T-helper 22 cell (primary cell): ENCODE measurements at places on chromosomes 12 and 14.
A peak's percentile ranks its signal among the peaks of the same experiment; 100 is the strongest.

DNA sequence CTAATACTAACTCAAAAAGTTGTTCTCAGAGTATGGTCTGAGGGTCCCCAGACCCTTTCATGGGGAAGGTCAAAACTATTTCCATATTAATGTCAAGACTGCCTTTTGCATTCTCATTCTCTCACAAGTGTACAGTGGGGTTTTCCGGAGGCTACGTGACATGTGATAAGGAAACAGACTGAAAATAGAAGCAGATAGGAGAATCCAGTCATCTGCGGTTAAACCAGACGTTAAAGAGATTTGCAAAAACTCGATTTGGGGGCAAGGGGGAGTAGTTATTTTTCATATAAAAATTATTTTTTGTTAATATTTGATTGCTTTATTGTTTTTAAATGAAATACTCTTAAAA, 1.0 kb upstream of the NAP1L1 start:
- peak; percentile 45 for DNase-seq

GRCh38 chr14:104215706-104216334, 77.4 kb downstream of the KIF26A start:
- DNase-seq = no peak

DNA sequence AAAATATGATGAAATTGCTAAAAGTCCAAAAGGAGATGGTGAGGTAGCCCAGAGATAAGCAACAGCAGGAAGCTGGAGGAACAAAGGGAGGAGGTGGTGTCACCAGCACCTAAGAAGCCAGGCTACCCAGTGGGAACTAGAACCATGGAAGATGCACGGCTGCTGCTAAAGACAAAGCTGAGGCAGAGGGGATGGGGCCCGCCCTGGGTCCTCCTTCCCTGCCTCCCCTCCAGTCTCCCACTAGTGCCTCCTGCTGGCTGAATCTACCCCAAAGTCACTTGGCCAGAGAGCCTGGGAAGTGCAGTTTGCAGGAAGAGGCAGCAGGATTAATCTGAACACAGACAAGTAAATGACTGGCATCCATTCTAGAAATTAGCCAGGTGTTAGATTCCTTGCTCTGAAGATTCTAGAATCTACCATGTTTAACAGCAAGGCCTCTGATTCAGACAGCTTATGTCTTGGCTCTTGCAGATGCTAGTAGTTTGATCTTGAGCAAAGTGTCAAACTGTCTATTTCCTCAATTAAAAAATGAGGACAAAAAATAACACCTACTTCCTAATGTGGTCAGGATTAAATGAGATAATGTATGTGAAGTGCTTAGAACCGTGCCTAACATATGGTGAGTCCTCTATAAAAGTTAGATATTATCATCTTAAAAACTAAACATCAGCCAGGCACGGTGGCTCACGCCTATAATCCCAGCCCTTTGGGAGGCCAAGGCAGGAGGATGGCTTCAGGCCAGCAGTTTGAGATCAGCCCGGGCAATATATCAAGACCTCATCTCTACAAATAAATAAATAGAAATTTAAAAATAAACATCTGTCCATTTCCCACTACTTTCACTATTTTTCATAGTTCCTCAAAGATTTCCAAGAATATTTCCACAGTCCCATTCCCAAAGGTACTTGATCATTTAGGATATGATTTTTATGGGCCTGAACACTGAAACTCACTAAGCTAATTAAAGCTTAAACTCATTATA, 5.8 kb upstream of the LRP10 start:
- DNase-seq = no peak

- DNase-seq = no peak
These were observed 139.1 kb downstream of the RERGL start for GRCh38 chr12:17950898-17951297.

DNA sequence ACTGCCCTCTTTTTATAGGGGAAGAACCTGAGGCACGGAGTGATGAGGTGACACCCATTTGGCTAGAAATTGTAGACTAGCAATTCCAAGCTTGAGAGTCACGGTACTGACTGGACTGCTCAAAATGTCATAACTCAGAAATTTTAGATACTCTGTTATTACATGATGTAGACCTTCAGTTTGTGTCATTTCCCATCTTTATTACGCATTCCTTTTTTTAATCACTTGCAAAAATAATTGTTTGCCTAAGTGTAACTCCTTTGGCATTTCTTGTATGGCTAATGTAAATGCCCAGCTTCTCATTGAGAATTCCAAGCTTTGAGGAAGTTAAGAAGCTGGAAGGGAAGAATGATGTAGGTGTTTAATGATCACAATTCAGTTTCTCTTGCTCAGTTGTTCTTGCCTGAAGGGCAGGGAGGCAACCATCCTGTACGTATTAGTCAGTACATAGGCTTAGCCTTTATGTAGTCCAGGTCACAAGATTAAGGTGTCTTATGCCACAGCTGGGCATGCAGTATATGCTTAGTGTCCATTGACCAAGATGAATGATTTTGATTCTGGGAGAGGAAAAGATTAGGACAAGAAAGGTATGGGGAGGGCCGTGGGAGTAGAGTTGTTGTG, 68.2 kb upstream of the EVL start:
- DNase-seq = no peak

- no peak for DNase-seq
These were observed 24.2 kb downstream of the CERS5 start for GRCh38 chr12:50142993-50143392.

DNA sequence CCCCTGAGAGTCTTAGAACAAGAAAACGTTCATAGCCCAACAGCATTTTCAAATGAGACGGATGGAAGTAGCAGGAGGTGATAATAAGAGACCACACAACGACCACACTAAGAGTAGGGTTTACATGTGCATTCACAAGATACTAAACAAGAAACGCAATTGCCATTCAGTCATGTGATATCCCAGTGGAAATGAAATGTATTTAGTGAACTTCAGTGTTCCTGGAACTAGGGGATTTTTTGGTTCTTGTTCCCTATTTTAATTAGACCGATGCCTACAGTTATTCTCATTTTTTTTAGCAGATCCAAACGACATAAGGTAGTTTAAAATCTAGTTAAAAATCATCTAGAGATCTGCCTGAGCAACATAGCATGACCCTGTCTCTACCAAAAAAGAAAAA, 150.0 kb downstream of the GPR65 start:
- no peak for DNase-seq

- DNase-seq = no peak
These were observed 729 bp upstream of the GAPDH start for GRCh38 chr12:6533653-6533922.

- no peak for DNase-seq
These were observed 72.0 kb downstream of the SMOC1 start for GRCh38 chr14:69951263-69951662.

DNA sequence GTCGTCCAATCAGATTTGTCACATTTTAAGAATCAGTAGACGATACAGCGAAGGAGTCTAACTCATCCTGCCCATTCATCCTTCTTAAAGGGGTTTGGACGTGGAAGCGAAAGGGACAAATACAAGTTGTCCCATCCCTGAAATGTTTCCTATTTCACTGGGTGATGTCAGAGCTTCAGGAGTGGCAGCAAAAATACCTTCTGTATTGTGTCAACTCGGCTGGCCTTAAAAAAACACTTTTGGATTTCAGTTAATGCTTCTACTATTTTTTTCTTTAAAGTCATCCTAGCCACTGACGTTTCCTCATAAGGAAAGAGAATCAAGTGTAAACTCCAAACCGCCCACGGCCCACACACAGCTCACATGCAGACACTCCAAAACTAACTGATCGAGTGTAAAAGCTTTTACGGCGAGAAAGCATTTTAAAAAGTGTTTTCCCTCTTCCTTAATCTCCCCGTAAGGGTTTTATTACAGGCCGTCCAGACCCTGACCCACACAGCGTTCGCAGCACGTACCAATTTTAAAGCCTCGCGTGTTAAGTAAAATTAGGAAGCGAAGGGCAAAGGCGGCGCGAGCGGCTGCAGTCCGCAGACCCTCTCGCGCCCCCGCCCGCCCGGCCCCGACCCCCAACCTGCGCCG, 593 bp downstream of the CFL2 start:
- no peak for DNase-seq

- no peak for DNase-seq
These were observed 61.5 kb downstream of the DHRS2 start for GRCh38 chr14:23697680-23698079.

DNA sequence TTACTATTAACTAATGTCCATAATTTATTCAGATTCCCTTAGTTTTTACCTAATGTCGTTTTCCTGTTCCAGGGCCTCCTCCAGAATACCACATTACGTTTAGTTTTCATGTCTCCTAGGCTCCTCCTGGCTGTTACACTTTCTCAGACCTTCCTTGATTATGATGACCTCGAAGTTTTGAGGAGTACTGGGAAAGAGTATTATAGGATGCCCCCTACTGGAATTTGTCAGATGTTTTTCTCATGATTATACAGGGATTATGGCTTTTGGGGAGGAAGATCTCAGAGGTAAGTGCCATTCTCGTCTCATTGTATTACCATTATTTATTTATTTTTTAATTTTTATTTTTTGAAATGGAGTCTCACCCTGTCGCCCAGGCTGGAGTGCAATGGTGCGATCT, 17.7 kb upstream of the C1S start:
- DNase-seq = no peak

DNA sequence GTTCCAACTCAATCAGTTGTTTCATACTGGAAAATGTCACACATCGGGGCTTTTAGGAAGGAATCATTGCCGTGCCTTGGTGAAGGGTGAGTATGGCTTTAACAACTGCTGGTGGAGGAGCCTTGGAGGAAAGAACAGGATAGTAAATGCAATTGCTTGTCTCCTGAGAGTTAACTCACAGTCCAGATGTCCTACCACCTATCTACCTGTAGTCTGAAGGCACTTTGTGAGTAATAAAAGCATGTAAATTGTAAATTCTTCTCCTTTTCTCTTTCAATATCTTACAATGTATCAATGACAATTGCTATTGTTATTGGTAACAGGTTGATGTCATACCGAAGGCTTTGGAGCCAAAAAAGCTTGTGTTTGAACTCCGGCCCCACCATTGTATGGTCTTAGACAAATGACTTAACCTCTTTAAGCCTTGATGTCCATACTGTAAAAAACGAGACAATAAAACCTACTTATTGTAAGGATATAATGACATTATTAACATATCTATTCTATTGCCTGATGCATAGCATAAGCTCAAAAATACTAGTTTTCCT, 397.4 kb downstream of the ADAMTS20 start:
- no peak for DNase-seq

DNA sequence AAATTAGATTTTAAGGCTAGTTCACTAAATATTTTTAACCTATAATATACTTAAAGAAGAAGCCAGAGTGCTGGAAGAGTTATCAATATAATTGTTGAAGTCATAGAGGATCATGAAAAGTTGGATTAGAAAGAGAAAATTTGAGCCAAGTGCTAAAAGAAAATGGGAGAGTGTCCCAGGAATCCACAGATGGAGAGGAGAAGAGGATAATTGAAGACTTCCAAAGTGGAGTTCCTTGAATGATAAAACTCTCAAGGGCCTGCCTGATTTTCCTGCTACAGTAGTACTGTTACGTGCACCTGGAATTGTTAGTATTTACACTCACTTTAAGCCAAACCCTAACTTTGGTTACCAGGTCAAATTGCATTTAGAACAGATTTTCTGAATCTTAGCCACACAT, 113.2 kb downstream of the MSRB3 start:
- DNase-seq = no peak

DNA sequence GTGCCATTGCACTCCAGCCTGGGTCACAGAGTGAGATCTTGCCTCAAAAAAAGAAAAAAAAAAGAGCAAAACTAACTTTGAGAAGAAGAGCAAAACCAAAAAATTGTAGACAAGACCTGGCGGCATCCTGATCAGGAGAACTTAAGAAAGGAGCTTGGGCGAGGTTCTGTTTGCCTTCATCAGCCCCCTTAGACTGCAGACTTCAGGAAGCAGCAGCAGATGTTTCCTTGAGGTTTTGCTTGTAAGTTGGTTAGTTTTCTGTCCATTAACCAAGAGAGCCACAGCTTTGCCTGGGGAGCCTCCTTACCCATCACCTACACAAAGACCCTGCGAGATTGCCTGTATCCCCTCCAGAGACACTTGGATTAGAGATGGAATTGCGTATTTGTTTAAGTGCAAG, 189.0 kb downstream of the AACS start:
- DNase-seq = no peak
